ENCODE measurements at places on chromosomes 12 and 14. TPM values are rescaled to one million over a fixed set of nuclear protein-coding genes. Genes with fewer than 3 reads are reported as not detected.
A peak's percentile ranks its signal among the peaks of the same experiment; 100 is the strongest.

DNA sequence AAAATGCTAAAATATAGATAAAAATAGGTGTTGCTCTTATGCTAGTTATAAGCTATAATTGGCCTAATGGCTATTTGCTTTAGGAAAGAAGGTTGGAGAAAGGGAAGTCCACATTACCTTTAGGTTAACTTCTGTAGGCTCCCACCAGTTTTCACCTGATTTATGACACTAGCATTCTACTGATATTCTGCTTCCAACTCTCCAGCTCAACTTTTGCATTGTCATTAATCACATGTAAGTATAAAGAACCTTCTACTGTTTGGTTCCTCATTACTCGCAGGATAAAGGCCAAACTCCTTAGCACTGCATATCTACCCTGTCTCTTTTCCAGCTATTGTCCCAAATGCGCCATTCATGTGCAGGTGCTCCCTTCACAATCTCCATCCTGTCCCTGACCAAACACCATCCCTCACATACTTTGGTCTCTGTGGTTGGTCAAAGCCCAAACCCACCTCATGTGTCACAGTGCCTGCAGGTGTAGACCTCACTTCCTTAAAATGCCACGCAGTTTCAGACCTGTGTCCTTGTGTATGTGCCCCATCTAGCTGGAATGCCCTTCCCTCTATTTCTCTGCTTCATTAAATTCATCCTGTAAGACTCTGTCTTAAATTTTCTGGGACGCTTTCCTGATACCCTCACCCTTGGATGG, 3.3 kb downstream of the DDHD1 start:
- DNase-seq, result no peak

GRCh38 chr14:69505338-69506240, 21.1 kb downstream of the PLEKHD1 start:
- no peak for DNase-seq

- DNase-seq, result no peak
These were observed 46.0 kb upstream of the FOS start for GRCh38 chr14:75232597-75232996.

DNA sequence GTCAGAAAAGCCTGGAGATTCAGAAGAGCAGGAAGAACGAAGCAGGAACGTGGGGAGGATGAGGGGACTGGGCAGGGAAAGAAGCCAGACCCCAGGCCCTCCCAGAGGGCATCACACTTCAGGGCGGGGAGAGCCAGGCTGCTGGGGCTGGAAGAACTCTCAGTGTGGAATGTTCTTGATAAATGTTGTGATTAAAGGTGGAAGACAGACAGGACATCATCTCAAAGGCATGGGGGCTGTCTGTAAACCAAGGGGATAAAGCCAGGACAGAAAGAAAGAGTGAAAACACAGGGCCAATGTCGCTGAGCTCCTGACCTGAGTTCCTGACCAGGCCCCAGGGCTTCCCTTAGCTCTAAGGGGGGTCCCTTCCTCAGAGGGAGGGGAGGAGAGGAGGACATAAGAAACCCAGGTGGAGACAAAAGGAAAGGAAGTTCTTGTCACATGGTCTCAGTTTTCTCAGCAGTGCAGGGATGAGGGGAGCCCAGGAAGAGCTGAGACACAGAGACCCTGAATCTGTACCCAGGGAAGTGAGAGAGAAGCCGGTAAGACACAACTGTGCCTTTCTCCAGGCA, 56.3 kb downstream of the SETD3 start:
- DNase-seq, result no peak

GRCh38 chr12:57280211-57281062, 29.4 kb upstream of the STAC3 start:
- DNase-seq, result peak; percentile 99

DNA sequence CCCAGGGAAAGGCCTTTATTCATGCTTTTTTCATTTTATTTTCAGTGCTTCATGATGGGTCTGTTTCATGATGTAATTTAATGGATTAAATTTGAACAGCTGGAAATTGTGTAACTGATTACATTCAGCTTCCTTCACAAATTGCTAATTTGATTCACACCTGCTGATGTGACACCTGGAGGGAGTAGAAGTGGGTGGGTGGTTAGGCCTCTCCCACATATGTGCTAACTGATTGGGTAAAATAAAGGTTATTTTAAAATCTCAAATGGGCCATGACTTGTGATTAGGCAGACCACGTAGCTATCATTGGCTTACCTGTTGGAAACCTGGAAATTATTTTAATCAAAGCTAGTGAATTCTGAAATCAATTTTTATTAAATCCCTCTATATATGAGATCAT, 142.1 kb downstream of the GXYLT1 start:
- DNase-seq, result no peak

GRCh38 chr14:103132381-103133209, 9.3 kb downstream of the TNFAIP2 start:
- DNase-seq, result no peak

GRCh38 chr12:64894827-64895475, 70.5 kb downstream of the TBC1D30 start:
- DNase-seq, result peak; percentile 56

GRCh38 chr12:93569656-93570551, 2.6 kb upstream of the SOCS2 start:
- peak; percentile 84 for DNase-seq

- DNase-seq, result peak; percentile 51
These were observed 6.6 kb downstream of the PPHLN1 start for GRCh38 chr12:42332301-42333285.

DNA sequence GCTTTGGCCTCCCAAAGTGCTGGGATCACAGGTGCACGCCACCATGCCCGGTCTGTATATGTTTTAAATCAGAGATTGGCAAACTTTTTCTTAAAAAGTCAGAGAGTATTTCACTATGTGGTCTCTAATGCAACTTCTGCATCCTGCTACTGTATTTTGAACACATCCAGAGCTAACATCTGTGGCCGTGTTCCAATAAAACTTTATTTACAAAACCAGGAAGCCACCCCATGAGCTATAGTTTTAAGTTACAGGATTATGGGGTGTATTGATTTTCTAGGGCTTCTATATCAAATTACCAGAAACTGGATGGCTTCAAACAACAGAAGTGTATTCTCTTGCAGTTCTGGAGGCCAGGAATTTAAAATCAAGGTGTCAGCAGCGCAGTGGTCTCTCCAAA, 5.3 kb upstream of the RBM19 start:
- DNase-seq, result no peak

DNA sequence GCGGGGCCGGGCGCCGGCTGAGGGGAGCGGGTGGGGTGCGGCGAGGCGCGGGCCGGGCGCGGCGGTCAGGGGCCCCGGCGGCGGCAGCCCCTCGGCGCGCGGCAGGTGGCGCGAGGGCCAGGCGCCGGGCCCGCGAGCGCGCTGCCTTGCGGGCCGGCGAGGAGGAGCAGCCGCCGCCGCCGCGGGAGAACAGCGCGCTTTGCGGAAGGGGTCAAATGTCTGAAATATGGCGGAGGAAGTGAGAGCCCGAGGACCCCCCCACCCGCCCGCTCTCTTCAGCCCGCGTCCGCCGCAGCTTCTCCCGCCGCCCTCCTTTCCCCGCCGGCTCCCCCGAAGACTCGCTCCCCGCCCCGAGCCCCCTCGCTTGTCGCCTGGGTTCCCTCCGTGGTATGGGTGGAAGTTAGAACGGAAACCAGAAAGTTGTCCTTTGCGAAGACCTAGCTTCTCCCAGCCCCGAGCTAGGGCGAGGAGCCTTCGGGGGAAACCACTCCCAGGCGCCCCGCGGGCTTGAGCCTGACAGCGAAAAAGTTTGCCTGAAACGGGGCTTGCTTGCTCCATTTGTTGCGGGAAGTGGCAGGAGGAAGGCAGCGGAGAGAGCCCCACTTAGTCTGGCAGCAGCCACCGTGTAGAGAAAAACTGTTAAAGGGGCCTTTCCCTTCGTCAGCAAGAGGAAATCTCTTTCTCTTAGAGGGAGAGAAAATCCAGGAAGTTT, 551 bp downstream of the RAP1B start:
- DNase-seq, result peak; percentile 60

- DNase-seq, result peak; percentile 86
These were observed 56.5 kb upstream of the CDKL1 start for GRCh38 chr14:50452979-50453705.

GRCh38 chr12:109618082-109618481, 44.5 kb downstream of the MVK start:
- DNase-seq, result no peak

- no peak for DNase-seq
These were observed 307.5 kb downstream of the EMP1 start for GRCh38 chr12:13504074-13504473.

DNA sequence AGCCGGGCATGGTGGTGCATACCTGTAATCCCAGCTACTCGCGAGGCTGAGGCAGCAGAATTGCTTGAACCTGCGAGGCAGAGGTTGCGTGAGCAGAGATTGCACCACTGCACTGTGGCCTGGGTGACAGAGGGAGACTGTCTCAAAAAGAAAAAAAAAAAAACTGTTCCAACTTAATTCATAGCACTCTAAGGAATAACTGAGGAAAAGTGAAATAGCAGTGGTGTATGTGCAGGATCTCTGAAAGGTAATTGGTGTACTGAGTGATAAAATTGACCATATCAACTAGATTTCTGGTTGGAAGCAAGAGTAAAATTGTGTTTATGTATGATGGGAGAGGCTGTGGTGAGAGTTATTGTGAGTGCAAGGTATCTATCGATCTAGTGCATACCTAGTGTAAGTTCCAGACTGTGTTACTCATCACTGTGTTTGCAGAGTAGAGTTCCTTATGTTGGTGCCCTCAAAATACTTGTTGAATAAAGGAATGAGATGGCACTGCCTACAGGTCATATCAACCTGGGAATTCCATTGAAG, 6.3 kb downstream of the CAND1 start:
- DNase-seq, result no peak

DNA sequence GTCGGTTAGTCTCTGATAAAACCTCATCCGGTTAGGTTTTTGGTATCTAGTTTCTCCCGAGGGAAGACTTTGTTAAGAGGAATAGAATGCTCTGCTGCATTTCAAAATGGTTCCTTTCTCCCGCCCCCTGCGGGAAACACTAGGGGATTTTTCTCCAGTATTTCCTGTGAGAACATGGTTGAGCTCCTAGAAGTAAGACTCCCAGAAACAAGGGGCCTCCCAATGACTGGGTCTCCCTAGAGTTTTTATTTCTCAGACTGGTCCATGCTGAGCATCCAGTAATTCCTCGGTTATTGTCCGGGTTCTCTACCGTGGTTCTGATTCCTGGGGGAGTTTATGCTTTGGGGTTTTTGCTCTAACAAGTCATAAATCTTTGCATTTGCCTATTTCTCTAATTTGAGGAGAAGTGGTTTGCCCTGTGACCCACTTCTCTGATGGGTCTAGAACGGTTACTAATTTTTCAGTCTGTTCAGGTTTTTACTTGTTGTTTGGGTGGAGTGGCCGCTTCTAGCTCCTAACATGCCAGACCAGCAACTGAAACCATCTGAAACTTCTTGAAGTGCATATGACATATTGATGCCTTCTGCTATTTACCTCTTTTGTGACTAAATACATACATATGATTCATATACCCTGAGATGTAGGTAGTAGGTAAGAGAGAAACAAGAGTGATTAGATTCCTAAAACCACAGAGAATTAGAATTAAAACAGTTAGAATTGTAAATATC, 25.1 kb downstream of the TESPA1 start:
- DNase-seq, result no peak

DNA sequence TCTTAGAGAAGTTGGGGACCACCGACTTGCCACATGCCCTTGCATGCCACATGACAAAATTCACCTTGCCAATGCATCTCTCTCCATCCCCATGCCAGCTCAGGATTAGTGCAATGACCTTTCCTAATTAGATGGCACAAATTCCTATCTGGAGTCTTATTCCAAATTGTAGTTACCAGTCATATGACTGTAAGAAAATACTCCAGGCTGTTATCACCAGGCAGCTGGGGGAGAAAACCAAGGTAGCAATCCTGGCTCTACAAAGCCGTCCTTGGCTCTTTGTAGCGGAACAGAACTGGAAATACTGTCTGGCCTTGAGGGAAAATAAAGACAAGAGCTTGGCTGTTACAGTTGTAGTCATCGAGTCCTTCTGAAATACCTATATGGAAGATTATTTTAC, 208.5 kb upstream of the DIO2 start:
- no peak for DNase-seq

- DNase-seq, result no peak
These were observed 68.6 kb downstream of the RESF1 start for GRCh38 chr12:32027684-32028365.

GRCh38 chr12:46549527-46550265, 177.1 kb upstream of the SLC38A2 start:
- peak; percentile 97 for DNase-seq

DNA sequence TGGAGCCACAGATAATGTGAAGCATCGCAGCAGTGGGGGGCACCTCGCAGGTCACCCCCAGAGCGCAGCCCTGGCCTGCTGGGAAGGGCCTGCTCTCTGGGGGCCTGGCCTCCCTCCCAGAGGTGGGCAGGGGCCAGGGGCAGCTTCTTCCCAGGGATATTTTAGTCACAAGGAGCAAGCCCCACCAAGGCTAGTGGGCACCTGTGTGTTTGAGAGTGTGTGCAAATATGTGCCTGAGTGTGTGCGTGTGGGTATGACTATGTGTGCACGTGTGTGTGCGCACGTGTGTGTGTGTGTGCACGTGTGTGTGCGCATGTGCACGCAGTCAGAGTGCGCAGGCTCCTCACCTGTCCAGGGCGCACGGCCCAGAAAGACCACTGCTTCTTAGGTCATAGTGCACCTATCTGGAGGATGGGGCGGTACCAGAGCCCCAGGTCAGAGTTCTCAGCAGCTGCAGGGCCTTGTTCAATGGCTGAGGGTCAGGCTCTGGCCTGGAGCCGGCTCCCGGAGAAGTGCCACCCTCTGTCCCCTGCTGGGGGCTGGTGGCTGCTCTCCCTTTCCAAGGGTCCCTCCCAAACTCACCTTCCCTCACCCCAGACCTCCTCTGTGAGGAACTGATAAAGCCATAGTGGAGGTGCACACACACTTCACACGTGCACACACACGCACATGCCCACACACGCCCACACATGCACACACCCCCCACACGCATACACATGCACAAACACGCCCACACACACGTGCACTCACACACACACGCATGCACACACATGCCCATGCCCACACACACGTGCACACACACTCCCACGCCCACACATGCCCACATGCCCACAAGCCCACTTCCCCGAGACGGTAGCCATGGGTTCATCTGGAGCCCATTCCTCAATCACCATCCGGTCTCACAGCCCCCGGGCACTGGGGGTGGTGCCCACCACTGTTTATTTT, 128.5 kb downstream of the KIF26A start:
- no peak for DNase-seq

- DNase-seq, result peak; percentile 88
These were observed 54.6 kb downstream of the NUAK1 start for GRCh38 chr12:106084014-106084671.

DNA sequence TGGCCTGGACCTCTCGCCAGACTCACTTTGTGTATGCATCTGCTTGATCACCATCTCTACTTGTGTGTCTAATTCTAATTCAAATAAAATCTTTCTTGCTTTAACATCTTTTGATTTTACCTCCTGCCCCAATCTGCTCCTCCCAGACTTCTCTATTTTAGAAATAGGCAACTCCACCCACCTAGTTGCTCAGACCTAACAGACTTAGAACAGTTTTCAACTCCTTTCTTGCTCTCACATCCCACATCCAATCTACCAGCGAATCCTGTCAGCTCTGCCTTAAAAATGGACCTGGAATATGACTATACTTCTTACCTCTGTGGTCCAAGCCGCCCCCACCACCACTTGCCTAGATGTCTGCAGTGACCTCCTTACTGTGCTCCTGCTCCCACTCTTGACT, 18.7 kb downstream of the NRXN3 start:
- no peak for DNase-seq

The FGF23 gene
- not detected for polyA plus RNA-seq

The CEP170B gene
- 13.1 TPM for polyA plus RNA-seq

The IQSEC3 gene
- 0.10 TPM for polyA plus RNA-seq

The KRT73 gene
- not detected for polyA plus RNA-seq

All from IMR-90 (cell line).